SHP77 (cell line): ENCODE measurements at places on chromosomes 4 and X.

- DNase-seq, result no peak
These were observed 20.1 kb upstream of the TCEAL4 start for GRCh38 chrX:103565197-103565596.

GRCh38 chr4:74117024-74117534, 18.1 kb upstream of the CXCL2 start:
- peak; percentile 30 for DNase-seq

- no peak for DNase-seq
These were observed 15.5 kb downstream of the KLB start for GRCh38 chr4:39422247-39422646.

DNA sequence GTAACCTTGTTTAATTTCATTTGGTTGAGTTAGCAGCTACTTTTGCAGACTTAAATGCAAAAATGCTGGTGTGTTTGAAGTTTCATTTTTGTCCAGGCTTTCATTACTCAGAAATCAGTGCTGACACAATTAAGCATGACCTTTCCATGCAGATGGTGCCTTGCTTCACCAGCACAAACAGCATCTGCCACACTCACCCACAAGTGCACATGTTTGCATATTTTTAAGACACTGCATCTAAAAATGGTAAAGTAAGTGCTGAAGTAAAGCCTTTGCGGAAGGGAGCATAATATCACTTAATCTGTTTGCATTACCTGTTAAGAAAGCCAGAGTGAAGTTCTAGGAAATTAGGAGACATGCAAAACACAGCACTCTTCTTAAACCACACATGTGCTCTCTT, 7.3 kb upstream of the DAPP1 start:
- no peak for DNase-seq

DNA sequence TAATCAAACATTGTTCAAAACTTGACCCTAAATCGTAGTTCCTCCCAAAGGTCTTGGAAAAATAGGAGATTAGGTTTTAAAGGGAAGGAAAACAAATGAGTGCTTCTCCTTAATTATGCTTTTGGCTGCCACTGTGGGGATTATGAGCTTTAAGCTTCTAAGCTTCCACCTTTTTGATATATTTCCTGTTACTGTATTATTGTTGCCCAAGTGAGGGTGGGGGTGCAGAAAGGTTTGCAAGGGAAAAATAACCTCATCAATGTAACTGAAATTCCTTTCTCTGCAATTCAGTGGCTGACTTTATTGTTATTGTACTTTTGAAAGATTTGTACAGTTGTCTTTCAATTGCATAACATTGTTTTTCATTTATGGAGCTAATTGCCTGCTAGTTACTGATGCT, 285.1 kb downstream of the FRMPD4 start:
- no peak for DNase-seq
